ENCODE measurements at places on chromosomes 5 and 9. TPM values are rescaled to one million over a fixed set of nuclear protein-coding genes. Genes with fewer than 3 reads are reported as not detected.

The DDX4 gene
- total RNA-seq: not detected

DNA sequence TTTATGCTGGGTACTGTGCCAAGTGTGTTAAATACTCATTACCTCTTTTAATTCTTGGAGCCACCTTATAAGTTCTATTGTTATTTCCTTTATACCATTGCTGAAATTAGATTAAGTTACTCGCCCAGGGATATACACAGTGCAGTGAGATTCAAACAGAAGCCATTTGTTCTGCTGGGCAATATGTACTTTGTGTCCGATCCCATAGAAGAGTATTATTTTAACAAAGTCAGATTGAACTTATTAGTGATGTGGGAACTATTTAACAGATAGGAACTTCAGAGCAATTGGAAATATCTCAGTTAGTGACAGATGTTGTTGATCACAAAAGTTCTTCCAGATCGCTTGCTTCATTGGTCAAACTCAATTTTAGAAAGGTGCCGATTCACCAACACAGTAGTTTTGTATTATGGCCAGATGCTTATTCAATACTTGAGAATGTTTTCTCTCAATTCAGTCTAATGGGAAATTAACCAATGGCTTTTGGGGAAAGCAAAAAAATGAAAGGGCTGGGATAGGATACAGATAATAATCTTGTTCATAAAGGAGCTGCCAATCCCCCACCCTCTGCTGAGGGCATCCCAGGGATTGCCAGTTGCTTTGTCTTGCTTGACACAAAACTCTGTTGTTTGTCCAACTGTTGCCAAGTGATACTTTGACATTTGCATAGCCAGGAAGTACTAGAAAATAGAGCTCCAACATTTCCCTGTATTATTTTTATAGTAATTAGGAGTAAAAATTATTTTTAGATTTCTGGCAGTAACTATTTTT lies 94.8 kb upstream of the SEMA6A start:
- H3K27me3 ChIP-seq: no peaks in the 10 kb centered on the region
- H3K27ac ChIP-seq: no peak overlapping the region
- H3K4me3 ChIP-seq: no peak overlapping the region
- DNase-seq: no peak
- H3K36me3 ChIP-seq: no peaks in the 10 kb centered on the region

The SLC45A2 gene
- 2.4 TPM for total RNA-seq

The FRRS1L gene
- total RNA-seq: 4.9 TPM

GRCh38 chr5:142506046-142506445 lies 179.8 kb downstream of the FGF1 start:
- no peaks in the 10 kb centered on the region for H3K36me3 ChIP-seq
- H3K27me3 ChIP-seq: no peaks in the 10 kb centered on the region
- H3K27ac ChIP-seq: no peak overlapping the region
- peaks cover 23% of the 10 kb centered on the region for H3K4me1 ChIP-seq
- DNase-seq: no peak

The ELOVL7 gene
- total RNA-seq: 18.0 TPM

The FLT4 gene
- 2.0 TPM for total RNA-seq

GRCh38 chr9:125650271-125650737 lies 56.7 kb downstream of the MAPKAP1 start:
- H3K4me1 ChIP-seq: peaks cover 9% of the 10 kb centered on the region
- DNase-seq: no peak
- H3K27ac ChIP-seq: no peak overlapping the region
- H3K27me3 ChIP-seq: no peaks in the 10 kb centered on the region

- no peaks in the 10 kb centered on the region for H3K4me1 ChIP-seq
- H3K36me3 ChIP-seq: no peaks in the 10 kb centered on the region
- peaks cover 28% of the 10 kb centered on the region for H3K27me3 ChIP-seq
- H3K4me3 ChIP-seq: no peak overlapping the region
- no peak for DNase-seq
- H3K27ac ChIP-seq: no peak overlapping the region
Measured at GRCh38 chr5:135971701-135972100, 16.9 kb upstream of the LECT2 start.

The C1QTNF2 gene
- total RNA-seq: 0.11 TPM

- H3K4me1 ChIP-seq: no peaks in the 10 kb centered on the region
- H3K36me3 ChIP-seq: no peaks in the 10 kb centered on the region
- DNase-seq: no peak
- H3K4me3 ChIP-seq: no peak overlapping the region
Measured at GRCh38 chr5:22344000-22344399, 509.1 kb downstream of the CDH12 start.
